ENCODE measurements at places on chromosomes 4 and X. TPM values are rescaled to one million over a fixed set of nuclear protein-coding genes. Genes with fewer than 3 reads are reported as not detected.

PRR32 gene
- total RNA-seq, result not detected

NEUROG2 gene
- not detected for total RNA-seq

CXorf65 gene
- total RNA-seq, result not detected

LRRC66 gene
- not detected for total RNA-seq

CXorf49 gene
- total RNA-seq, result not detected
